ENCODE measurements at places on chromosomes 1 and 21. TPM values are rescaled to one million over a fixed set of nuclear protein-coding genes. Genes with fewer than 3 reads are reported as not detected.

GRCh38 chr21:40179166-40179565 is 311.9 kb downstream of the PCP4 start:
- no peak for DNase-seq

The FYB2 gene
- total RNA-seq: not detected

DNA sequence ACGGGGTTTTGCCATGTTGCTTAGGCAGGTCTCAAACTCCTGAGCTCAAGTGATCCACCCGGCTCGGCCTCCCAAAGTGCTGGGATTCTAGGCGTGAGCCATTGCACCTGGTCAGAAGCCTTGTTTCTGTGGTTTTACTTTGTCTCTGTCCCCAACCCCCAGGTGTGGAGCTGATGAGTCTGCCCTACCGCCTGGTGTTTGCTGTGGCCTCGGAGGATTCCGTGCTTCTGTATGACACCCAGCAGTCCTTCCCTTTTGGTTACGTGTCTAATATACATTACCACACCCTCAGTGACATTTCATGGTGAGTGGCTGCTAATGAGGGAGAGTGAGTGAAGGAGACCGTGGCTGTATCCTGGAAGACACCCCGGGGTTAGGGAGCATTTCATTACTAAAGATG is 26.1 kb downstream of the CHAF1B start:
- DNase-seq: no peak

The CBS gene
- total RNA-seq: 232 TPM

DNA sequence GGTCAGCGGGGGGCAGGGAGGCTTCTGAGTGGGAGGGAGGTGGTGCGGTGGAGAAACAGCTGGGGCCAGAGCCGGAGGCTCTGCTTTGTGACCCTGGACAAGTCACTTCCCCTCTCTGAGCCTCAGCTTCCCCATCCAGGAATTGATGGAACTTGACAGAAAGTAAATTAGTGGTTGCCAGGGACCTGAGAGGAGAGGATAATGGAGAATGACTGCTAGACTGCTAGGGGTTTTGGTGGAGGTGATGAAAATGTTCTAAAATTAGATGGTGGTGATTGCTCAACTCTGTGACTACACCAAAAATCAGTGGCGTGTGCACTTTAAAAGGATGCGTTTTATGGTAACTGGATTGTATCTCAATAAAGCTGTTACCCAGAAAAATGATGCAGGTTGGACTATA is 100.9 kb downstream of the ARHGEF10L start:
- DNase-seq: no peak

DNA sequence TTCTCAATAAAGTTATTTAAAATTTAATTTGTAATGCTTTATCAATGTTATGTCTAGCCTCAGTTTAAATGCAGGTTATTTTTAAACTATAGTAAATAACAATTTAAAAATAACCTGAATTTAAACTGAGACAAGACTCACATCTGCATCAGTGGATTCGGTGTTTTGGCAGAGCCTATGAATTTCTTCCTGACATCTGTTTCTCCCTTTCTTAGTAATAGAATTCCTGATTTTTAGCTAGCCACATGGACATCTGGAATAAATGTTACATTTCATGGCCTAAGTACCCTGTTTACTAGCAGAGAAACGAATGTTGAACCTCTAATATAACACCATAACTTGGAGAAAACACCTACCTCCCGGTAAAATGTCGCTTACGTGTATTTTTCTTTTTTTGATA is 1141.6 kb upstream of the ADGRL2 start:
- no peak for DNase-seq
